ENCODE measurements at places on chromosomes 2 and 18.

GRCh38 chr18:68693091-68693815, 21.7 kb downstream of the TMX3 start:
- DNase-seq, result no peak

DNA sequence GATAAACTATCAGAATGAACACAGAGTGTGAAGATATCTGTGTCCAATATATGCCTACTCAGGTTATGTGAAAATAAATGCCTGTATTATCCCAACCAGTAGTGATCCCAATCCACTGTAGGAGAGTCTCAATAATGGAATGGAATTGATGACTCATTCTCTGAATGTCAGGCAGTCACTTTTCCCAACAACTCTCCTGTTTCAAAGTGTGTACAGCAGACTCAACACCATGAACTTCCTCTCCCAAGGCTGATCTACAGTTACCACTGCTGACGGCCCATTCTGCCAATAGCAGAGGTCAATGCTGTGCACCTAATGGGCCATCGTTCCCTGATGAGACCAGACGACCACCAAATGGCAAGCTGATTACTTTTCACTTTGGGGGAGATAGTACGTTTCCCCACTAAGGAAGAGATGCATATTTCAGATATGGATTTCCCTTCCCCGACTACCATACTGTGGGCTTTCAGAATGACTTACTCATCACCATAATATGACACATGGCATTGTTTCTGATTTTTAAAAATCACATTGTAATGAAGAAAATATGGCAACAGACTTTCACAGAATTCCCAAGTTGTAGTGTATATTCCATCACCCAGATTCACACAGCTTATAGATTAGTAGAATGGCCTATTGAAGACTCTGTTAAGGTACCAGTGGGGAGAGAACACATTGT, 601.7 kb upstream of the VRK2 start:
- no peak for DNase-seq

DNA sequence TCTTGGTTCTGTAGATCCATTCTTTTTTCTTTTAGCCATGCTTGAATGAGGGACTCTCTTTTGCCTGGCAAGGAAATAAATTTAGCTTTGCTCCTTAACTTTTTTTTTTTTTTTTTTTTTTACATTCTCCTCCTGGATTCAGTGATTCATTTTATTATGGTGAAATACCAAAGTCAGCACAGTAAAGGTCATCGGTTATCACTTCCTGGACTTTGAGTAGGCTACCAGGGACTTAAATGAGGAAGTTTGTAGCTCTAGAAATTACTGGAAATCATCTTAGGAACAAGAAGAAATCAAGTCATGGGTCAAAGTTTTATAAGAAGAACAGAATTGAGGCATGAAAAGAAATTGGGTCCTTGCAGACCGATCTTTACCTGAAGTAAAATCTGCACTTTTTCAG, 75.0 kb downstream of the SOCS6 start:
- DNase-seq, result no peak

- DNase-seq, result no peak
Observed at GRCh38 chr2:163312713-163313112, 423.1 kb downstream of the FIGN start.

DNA sequence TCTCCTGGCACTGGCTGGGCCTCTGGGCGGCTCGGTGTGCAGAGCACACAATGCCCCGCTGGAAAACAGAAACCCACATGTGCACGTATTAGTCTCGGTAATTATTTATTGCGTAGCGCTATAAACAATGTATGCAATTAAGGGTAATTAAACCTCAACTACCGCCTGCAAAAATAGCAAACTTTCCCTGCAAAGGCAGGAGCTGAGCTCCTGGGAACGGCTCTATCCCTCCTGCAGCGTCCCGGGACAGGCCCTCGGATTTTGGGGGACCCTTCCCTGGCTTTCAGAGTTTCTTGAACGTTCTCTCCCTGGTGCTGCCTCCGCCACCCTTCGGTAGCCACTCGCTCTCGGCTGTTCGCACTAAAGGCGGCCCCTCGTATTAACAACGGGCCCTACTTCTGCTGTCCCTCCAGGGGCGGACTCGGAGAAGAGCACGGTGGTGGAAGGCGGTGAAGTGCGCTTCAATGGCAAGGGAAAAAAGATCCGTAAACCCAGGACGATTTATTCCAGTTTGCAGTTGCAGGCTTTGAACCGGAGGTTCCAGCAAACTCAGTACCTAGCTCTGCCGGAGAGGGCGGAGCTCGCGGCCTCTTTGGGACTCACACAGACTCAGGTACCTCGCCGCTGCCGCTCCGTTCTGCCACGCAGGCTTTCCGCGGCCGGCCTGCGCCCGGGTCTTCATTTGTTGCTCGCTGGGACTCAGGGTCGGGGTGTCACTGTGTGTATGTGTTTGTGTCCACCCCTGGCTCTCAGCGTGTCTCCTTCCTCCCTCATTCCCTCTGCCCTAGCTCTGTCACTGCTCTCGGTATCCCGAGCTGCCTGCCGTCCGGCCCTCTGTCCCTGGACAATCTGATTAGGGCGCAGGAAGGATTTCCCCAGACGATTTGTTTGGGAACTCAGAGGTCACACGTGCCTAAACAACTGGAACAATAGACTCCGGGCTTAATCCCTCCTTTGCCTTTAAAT, 1.2 kb downstream of the DLX1 start:
- DNase-seq, result no peak

DNA sequence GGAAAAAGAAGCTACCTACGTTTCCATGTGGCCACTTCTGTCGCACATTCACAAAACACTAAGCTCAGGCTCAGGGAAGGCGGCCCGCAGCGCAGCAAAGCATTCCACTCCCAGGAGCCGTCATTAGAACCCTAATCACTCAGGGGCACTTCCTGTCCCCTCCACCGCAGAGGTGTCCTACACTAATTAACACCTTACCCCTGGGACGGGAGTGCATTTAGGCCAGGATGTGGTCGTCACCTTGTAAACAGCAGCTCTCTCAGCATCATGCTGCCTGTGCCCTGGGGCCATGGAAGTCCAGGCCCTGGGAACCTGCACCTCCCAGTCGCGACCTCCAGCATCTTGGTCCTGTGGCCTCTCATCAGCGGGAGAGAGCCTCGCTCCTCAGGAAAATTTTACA, 359.8 kb upstream of the SALL3 start:
- DNase-seq, result no peak

- DNase-seq, result no peak
Observed at GRCh38 chr2:1538663-1539062, 125.4 kb downstream of the TPO start.

DNA sequence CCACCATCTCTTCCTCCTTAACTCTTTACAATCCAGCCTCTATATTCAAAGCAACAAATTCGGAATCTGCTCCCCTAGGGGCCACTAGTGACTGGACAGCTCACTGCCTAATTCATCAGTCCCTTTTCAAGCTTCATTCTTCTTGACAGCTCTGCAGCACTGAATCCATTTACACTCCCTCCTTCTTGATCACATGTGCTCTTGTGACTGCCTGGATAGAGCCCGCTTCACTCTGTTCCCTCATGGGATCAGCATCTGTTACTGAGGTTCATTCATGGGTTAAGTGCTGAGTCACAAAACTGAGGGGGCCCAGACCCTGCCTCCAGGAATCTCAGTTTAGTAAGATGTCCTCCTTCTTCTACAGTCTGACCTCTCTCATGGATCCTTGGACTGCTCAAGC, 81.5 kb downstream of the CYRIA start:
- DNase-seq, result no peak

DNA sequence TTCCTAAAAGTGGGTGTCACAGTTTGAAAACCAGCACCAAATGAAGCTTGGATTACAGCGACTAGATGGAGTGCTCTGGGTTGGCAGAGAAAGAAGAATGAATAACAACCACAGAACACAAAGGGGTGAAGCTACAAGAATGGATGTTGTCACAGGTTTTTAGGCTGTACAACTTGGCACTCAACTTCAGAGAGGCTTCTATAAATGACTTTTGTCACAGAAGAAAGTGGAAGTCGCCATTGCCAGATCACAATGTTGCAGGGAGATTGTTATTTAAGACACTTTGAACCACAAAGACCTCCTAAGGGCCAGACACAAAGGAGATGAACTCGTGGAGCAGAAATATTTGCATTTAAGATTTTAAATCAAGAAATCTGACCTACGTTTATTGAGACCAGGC, 354.2 kb downstream of the CDH7 start:
- DNase-seq, result no peak

DNA sequence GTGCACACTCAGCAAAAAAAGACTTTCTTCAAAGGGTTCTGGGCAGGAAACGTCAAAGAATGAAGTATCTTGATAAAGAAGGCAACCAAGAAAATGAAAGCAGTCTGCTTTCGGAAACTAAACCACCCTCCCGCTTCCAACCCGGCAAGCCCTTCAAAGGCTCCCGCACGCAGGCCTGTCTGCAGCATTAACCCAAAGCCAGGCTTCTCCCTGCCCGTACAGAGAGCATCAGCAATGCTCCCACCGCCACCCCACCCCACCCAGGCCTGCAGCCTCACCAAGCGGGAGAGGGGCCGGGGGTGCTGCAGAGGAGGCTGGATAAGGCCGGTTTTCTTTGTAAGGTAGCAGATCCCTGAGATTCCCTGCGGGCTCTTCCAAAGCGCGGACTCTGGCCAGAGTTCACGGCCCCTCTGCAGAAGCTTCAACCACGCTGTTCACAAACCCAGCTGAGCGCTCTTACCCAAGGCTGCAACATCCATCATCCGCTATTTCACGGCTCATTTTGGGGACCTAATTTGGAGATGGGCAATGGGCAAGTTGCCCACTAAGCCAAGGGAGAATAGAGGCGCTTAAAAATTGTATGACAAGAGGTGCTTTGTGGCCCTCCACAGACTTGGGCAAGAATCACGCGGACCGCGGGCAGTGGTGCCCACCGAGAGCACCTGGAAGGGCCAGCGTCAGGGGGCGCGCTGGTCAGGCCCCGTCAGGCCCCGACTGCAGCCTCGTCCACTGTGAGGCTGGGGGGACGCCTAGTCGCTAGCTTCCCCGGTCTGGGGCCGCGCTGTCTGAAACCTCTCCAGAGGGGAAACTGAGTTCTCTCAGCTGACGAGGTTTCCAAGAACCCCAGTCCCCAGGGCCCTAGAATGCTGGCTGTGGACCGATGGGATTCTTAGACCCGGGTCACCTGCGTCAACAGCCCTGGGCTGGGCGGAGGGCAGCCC, 225.4 kb upstream of the ID2 start:
- DNase-seq, result no peak

DNA sequence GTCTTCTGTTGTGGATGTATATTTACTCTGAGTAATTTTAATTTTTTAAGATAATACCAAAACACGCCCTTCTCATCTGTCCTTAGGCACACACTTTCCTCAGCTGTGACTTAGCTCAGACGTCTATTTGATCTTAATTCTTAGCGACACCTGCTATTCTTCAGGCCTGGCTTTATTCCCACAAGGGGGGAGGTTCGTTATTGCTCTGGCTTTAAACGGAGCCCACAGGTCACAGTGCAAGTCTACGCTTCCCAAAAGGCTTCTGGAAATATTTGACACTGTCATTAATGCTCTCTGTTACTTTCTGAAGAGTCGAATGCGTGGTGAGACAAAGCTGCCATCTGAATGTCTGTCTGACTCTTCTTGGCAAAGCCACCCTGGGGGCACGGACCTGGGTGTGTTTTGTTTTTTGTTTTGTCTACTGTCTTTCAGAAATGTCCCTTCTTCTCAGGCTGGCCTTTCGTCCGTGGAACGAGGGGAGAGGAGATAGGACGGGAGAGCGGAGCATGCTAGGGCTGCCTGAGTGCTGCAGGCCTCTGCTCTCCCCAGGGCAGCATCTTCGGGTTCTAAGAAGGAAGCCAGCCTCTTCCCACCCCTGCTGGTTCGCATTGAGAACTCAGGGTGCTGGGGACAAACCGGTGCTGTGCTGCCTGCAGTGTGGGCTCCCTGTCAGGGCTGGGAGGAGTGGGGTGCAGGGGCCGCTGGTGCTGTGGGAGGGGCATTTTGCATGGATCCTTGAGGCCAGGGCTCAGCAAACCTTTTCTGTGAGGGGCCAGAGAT, 61.9 kb downstream of the ASAP2 start:
- DNase-seq, result no peak

- no peak for DNase-seq
Observed at GRCh38 chr2:2933426-2933825, 444.2 kb downstream of the EIPR1 start.

DNA sequence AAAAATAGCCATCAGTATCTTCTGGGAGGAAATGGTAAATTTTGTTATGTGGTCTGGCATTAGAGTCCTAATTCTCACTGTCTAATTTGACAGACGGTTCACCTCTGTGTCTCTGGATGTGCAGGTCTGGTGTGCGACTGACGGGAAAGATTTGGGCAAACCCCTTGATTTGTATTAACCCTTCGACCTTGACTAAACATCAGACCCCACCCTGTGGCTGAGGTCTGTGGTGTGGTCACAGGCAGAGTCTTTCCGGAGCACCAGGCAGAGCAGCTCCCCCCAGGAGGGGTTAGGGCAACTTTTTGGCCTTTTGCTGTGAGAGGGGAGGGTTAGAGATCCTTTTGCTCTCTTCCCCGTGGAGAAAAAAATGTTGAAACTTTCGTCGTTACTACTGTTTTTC, 6.4 kb downstream of the TWIST2 start:
- DNase-seq, result no peak

GRCh38 chr2:227528803-227529202, 56.8 kb downstream of the AGFG1 start:
- DNase-seq, result no peak

- DNase-seq, result no peak
Observed at GRCh38 chr18:69947361-69948133, at the start of gene CD226. CD226 (minus strand) TSS chr18:69947873; CDS start chr18:69947406, 467 bp downstream.

GRCh38 chr2:15640261-15640711, 48.6 kb downstream of the DDX1 start:
- DNase-seq, result no peak

DNA sequence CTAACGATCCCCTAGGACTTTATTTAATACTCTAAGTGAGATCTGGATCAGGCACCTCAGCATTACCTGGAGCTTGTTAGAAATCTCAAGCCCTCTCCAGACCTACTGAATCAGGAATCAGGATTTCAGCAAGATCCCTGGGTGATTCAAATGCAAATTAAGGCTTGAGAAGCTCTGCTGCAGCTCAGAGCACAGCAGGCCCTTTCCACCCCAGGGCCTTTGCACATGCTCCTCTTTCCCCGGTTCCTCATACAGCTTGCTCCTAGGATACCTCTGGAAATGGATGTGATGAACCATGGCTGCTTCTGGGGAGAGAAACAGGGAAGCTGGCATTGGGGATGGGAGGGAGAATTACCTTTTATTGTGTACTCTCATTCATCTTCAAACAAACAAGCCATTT, 40.3 kb upstream of the MGAT4A start:
- no peak for DNase-seq

Data from uterus (tissue), 4 donors.